NCI-H2029 treated with DMSO at 0.1 percent for 48 hours (cell line): ENCODE measurements at places on chromosomes 16 and 17.

DNA sequence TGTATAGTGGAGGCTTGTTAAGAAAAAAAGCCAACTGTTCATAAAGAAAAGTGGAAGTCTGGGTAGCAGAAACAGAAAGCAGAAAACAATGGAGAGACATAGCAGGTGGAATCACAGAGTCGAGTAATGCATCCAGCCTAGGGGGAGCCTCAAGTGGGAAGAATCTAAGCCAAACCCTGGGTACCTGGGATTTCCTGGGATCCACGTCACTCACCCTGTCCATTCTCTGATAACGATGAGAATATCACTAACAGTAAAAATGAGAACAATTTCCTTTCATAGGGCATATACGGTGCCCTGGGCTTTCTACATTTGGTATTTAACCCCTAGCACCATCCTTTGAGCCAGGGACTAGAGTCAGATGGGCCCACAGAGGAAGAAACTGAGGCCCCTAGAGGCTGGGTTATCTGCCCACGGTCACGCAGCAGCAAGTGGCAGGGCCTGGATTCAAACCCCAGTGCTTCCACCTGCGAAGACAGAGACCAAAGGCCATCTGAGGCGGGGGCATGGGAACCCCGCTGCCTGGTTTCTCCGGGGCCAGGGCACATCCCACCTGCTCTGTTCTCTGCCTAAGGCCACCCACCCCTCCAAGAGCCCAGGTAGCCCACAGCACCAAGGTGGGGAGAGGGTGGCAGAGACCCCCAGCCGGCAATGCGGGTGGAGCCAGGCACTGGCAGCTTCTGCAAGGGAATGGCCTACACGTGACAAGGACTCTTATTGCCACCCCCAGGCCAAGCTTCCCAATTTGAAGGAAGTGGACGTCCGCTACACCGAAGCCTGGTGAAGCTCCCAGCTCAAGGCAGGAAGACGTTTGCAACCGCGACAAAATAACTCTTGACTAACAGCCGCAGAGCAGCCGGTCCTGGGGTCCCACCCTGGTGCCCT, 69.8 kb upstream of the PLCG2 start:
- no peak for DNase-seq

GRCh38 chr16:21663889-21664647, at the start of gene OTOA:
Gene OTOA, plus strand, starts transcription at chr16:21663968. Its CDS starts 14,547 bp downstream, at chr16:21678515.
- no peak for DNase-seq

DNA sequence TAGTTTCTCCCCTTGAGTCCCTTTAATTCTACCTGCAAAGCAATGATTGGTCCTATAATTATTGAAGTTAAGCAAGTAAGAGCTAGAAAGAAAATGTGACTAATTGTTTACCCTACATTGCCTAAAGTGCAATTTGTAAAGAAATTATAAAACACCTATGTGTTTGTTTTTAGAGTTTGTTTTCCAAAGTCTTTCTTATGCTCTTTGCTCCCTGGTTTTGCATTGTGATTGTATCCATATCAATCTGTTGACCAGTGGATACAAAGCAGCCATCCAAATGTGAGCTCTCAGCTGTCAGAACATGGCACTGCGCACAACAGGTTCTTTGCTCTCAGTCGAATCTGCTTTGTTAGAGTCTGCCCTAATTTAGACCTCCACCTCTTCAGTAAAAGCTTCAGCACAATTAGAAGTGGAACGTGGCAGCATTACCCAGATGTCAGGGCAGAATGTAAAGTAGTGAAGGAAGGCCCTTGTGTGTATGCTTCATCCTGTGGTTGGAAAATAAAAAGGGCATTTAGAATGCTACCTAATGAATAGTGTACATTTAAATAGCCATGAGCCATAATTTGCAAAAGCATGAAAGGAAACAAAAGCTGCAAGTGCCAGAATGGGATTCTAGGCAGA, 70.5 kb downstream of the AATF start:
- DNase-seq = no peak

- no peak for DNase-seq
These were observed 30.2 kb downstream of the BMERB1 start for GRCh38 chr16:15464401-15465186.

DNA sequence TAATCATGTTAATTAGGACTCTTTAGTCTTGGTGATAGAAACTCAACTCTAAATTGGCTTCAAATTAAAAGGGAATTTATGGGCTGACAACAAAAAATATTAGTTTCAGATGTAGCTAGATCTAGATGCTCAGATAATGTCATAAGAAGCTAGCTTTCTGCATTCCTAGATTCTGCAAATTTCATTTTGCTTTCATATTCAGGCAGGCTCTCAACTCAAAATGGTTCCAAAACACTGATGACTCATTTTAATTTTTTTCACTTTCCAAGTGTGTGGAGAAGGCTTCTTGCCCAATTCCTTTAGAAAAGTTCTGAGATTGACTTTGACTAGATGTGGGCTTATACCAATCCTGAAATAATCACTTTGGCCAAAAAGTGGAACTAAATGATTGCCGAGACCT, 236.7 kb upstream of the GOT2 start:
- no peak for DNase-seq

DNA sequence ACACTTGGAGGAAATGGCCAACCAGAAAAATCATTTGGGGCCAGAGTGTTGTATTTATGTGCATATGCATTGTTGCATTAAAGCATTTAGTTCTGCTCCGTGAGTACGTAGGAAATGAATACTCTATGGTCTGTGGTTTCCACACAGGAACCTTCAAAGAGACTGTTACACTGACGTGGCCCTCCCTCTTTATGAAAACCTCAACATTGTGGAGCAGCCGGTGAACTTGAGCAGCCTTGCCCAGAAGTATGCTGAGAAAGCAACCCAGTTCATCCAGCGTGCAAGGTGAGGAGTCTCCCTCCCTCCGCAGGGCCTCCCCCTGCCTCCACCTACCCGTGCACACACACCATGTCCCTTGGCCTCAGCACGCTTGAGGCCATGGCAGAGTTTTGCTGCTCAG, 65.2 kb downstream of the ARSG start:
- no peak for DNase-seq

DNA sequence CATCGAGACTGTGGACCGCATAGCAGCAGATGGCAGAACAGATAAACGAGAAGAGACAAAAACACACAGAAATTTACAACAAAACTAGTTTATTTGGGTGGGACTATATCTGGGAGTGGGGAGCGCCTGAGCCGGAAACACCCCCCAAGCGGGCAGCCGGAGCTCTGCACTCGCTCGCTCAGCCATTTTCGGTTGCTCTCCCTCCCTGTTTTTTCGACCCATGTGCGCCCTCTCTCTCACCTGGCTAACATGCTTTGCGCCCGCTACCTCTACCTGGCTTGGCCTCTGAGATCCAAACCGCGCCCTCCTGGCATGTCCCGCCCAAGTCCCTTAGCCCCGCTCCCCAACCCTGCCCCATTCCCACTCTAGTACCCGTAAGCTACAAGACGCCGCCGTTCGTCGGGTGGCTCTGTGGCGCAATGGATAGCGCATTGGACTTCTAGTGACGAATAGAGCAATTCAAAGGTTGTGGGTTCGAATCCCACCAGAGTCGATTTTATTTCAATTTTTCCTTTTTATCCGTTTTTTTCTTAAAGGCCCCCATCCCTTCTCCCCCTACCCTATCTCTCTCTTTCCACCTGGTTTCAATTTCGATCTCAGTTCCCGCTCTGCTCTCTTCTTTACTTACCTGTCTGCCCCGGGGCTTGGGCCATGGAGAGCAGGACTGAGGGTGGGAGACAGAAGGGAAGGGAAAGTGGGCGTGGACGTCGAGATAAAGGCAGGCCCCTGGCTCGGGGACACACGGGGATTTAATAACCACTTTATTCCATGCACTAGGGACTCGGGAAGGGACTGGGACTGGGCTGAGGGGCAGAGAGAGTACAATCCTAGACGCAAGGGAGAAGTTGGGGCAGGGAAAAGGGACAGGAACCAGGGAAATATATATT, 2.4 kb upstream of the ALOXE3 start:
- DNase-seq = peak; percentile 40

DNA sequence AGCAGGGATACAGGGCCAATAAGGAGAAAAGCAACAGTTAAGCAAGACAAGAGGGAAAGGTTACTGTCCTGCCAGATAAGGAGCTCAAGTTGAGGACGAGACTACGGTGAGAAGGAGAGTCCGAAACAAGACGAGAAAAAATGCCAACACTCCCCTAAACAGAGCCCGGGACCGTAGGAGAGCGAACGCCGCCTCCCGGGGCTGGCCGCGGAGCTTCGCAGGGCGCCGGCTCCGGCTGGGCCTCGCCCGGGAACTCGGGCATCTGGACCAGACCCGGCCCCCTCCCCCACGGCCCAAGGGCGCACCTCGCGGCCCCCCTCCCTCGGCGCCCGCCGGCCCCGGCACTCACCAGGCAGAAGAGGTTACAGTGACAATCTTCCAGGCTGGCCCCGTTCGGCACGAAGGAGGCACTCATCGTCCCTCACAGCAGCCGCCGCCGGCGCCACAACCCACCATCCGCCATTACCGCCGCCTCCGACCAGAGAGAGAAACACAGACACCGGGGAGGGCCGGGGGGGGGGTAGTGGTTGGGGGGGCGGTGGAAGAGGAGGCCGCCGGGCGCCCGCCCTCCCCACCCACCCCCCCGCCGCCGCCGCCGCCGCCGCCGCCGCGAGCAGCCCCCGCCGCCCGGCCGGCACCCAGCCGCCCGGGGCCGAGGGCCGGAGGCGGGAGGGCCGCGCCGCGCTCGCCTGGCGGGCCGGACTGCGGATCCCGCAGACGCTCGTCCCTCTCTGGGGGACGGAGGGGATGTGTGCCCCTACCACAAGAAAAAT, at the start of gene MED13:
TSS of gene MED13 (minus strand) at position 488 of the 773 bp plus-strand sequence. CDS start at position 415, 73 bp downstream.
- no peak for DNase-seq

DNA sequence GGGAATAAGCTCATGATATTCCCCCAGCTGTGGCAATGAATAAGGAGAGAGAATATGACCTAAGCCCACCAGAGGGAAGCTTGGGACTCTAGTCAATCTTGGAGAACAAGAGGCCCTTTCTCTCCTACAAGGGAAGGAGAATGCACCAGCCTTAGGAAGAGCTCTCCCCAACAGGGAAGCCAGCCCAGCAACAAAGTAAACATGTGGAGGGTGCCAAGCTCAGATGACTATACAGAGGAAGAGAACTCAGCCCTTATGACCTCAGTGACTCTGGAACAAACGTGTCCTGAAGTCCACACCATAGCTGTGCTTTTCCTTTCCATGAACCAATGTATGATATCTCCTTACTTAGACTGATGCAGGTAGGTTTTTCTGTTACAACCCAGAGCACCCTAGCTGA, 219.7 kb downstream of the GSG1L start:
- no peak for DNase-seq

DNA sequence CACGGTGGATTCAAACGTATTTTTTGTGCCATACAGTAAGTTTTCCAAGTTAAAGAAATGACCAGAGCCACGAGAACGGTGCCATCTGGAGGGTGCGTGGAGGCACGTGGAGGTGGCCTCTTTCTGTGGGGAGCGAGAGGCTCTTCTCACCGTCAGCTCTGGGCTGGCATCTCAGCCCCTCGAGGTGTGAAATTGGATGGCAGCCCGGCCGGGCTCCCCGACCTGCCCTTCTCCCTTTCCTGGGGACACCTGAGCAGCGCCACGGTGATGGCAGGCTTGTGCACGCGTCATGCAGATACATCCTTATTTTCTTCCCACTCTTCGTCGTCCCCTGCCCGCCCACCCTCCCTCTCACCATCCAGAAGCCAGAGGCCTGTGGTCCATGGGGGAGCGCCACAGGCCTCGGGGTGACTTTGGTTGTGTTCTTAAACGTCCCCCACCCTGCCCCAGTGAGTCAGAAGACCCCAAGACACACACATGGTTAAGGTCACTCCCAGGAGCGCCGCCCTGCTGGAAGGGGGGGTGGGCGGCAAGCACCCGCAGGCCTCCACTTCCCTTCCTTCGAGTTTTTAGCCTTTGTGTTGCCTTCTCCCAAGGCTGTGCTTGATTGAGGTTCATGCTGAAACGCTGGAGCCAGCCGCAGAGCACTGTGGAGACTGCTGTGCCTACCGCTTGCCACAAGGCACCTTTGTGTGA, 109.4 kb downstream of the BANP start:
- DNase-seq = no peak

DNA sequence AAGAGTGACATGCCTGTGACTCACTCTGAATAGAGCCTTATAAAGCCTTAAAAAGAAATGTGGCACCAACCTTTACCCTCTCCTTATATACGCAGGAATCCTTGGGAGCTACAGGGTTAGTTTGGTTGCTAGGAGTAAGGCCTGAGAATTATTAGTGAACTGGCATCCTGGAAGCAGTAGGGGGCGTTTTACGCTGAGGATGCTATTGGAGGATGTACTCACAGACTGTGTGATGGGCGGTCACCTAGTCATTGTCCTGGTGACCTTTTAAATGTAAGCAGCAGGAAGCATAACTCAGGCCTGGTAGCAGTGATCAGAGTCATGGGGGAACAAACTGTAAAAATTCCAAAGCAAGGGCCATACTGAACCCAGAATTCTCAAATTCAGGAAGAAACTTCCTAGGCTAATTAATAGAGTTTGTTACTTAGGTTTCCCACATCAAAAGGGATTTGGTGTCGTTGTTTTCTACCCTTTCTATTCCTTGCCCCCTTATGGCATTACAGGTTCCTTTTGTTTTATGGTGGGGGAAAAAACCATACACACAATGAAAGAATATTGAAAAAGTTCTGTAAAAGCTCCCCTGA, 153.8 kb downstream of the SNX11 start:
- DNase-seq = no peak

DNA sequence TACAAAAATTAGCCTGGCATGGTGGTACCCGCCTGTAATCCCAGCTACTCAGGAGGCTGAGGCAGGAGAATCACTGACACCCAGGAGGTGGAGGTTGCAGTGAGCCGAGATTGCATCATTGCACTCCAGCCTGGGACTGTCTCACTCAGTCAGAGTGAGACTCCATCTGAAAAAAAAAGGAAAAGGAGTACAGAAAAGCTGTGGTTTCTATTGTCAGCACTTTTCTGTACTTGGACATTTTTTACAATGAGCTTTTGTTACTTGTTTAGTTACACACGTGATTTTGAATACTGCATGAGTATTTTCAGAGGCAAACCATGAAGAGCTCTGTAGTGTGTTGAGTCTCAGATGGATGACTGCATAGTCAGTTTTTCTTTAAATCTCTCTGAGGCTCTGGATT, 26.3 kb downstream of the ZC3H18 start:
- DNase-seq = no peak

- no peak for DNase-seq
These were observed 23.7 kb downstream of the MOSMO start for GRCh38 chr16:22031483-22032083.

- DNase-seq = no peak
These were observed 3.5 kb downstream of the ZNF213 start for GRCh38 chr16:3138342-3138741.

DNA sequence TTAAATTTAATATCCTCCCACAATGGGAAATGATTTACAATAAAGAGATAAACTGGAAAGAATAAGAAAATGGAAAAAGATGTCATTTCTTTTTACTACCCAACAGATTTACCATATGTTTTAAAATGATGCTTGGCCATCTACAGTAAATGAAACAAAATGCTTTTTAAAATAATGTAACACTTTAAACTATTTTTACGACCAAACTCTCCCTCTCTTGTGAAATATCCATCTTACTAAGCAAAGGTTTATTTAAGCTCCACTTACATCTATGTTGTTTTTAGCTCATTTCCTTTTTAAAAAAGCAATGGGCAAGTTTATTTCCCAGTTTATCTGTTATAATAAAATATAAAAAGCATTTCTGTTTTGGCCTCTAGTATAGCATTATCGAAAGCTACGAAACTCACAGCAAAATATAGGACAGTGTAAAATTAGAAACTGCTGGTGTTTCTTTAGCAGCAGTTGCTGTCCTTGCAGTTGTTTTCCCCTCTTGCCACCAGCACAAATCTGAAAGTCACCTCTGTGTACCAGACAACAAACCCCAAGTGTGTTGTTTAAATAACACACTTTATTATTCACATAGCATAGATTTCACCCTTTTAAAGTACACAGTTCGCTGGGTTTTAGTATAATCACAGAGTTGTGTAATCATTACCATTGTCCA, 195.1 kb downstream of the CDRT15L2 start:
- DNase-seq = no peak
